T-helper 2 cell treated with Interferon-gamma antibody and Interleukin-4, amounts not matched to agents 5 μg/mL and 100 μg/mL, for 36 hours (primary cell): ENCODE measurements at places on chromosomes 2 and 18.

GRCh38 chr2:146821836-146822316, 1023.0 kb upstream of the ACVR2A start:
- no peak overlapping the region for H3K27ac ChIP-seq
- no peaks in the 10 kb centered on the region for H3K36me3 ChIP-seq
- no peaks in the 10 kb centered on the region for H3K4me1 ChIP-seq
- H3K4me3 ChIP-seq: no peak overlapping the region

DNA sequence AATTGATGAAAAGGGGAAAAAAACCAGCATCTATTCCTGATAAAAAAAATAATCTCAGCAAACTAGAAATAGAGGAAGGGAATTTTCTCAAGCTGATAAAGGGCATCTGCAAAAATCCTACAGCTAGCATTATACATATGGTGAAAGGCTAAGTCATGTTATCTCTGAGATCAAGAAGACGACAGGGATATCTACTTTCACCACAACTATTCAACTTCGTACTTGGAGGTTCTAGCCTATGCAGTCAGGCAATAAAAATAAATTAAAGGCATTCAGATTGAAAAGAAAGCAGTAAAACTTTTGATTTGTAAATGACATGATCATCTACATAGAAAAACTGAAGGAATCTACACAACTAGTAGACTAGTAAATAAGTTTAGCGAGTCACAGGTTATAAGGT, 58.2 kb downstream of the CAB39 start:
- no peak for DNase-seq
- peaks cover 70% of the 10 kb centered on the region for H3K36me3 ChIP-seq
- peak overlapping the region; percentile 51 for H3K4me3 ChIP-seq
- no peaks in the 10 kb centered on the region for H3K27me3 ChIP-seq
- H3K4me1 ChIP-seq: peaks cover 82% of the 10 kb centered on the region
- peak overlapping the region; percentile 5 for H3K27ac ChIP-seq

DNA sequence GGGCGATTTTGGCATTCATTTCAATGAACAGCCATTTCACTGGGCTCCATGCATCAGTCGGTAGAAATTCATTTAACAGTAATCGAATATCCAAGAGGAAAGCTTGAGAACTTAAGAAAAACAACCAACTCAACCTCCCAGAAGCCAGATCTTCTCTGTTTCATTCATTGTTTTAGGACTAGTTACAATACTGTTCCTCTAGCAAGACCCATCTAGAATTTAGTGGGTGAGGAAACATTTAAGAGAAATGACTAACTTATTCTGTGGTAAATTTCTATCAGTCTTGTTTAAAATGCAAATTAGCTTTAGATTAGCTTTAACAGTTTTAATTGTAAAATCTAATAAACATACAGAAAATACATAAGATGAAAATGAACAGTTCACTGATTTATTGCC, 81.4 kb upstream of the SMAD7 start:
- peaks cover 10% of the 10 kb centered on the region for H3K4me1 ChIP-seq
- no peak overlapping the region for H3K4me3 ChIP-seq
- H3K36me3 ChIP-seq: peaks cover 1% of the 10 kb centered on the region
- H3K27ac ChIP-seq: no peak overlapping the region
- DNase-seq: no peak

- H3K27ac ChIP-seq: no peak overlapping the region
- DNase-seq: no peak
- H3K36me3 ChIP-seq: no peaks in the 10 kb centered on the region
These were observed 402.0 kb downstream of the ALK start for GRCh38 chr2:29519338-29519925.

DNA sequence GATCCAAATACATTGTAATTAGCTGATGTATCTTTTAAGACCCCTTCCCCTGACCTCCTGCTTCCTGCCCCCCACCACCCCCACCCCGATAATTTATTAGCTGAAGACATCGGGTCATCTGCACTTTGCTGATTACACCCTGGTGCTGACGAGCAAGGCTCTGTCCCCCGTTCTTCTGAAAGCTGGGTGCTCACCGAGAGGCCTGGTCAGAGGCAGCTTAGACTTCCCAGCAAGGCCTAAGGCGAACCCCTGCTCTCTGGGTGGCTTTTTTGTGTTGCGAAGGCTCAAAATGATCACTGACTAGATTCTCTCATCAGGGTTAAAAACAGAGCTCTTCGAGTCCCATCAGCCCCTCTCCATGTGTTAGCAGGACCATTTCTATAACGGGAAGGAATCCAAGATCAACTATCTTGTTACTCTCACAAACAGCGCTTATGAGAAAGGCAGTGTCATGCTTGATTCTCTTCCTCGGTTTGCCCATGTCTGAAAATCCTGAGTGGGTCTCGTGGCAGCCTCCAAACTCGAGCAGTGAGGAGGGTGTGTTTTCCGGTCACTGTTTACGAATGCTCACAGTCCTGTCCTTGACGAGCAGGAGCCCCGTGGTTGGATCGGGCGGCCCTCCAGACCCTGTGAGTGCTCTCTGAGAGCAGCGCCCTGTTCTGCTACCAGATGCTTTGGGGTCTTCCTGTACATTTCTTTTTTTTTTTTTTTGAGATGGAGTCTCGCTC, 201.6 kb downstream of the HDAC4 start:
- H3K36me3 ChIP-seq: peaks cover 8% of the 10 kb centered on the region
- no peak for DNase-seq
- H3K4me3 ChIP-seq: no peak overlapping the region
- peaks cover 5% of the 10 kb centered on the region for H3K4me1 ChIP-seq
- H3K27me3 ChIP-seq: no peaks in the 10 kb centered on the region
- no peak overlapping the region for H3K27ac ChIP-seq

DNA sequence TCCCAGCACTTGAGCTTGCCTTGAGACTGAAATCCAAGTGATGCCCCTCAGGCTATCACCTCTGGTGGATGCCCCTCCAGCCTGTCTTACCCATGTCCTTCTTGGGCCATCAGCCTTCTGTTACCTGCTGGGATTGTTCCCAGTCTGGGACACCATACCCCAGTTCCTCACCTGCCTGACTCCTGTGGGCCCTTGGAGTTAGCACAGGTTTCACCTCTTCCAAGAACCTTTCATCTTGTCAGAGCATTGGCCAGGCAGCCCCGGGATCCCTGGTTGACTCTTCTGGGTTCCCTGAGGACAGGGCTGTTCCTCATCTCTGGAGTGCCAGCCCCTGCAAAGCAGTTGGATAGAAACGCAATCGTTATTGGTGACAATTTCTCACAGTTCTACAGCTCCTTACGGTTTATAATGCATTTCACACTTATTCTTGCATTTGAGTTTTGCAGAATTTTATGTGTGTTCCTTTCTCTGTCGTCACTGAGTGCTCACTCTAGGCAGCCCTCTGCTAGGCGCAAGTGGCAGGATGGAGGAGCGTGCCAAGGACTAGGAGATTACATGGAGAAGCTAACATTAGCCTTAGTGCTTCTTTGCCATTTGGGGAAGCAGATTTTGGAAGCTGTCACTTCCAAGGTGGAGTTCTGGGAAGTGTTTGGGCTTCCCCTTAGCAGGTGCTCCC, 139.7 kb downstream of the DDX1 start:
- H3K4me3 ChIP-seq: no peak overlapping the region
- H3K4me1 ChIP-seq: no peaks in the 10 kb centered on the region
- H3K27me3 ChIP-seq: peaks cover 5% of the 10 kb centered on the region
- H3K27ac ChIP-seq: no peak overlapping the region
- no peaks in the 10 kb centered on the region for H3K36me3 ChIP-seq

- peaks cover 1% of the 10 kb centered on the region for H3K27me3 ChIP-seq
- H3K27ac ChIP-seq: no peak overlapping the region
- H3K36me3 ChIP-seq: no peaks in the 10 kb centered on the region
- no peak overlapping the region for H3K4me3 ChIP-seq
- DNase-seq: no peak
These were observed 9.0 kb downstream of the CDH2 start for GRCh38 chr18:28167835-28168349.

GRCh38 chr2:237024255-237024654, 61.4 kb upstream of the COPS8 start:
- no peak overlapping the region for H3K27ac ChIP-seq
- no peak for DNase-seq
- H3K36me3 ChIP-seq: no peaks in the 10 kb centered on the region
- H3K4me1 ChIP-seq: no peaks in the 10 kb centered on the region

DNA sequence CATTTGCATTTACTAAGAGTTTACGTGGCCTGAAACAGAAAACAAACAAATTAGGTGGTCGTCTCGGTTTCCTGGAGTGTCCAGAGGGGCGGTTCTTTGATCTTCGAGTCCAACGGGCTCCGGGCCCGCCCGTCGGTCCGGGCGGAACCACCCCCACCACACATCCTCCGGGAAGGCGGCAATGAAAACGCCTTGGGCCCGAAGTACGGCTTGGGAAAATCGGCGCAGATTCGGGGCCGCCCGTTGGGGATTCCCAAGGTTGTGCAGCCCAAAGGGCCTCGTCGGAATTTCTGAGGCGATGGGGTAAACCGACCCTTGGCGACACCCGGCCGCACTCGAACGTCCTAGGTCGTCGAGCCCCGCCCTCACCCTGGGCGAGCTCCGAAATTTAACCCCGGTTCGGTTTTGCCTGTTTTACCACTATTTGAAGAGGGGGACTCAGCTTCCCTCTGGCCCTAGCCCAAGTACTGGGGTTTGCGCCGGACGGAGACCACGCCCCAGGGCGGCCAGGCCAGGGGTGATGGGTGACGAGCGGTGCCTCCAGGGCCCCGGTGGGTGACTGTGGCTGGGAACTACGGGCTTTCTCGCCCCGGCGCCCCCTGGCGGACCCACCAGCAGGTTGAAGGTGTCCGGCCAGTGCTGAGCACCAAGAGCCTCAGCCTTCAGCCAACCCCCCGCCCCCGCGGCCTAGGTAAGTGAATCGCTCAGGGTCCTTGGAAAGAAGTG, 1.9 kb upstream of the CFAP53 start:
- peaks cover 33% of the 10 kb centered on the region for H3K36me3 ChIP-seq
- peak; percentile 78 for DNase-seq
- peaks cover 15% of the 10 kb centered on the region for H3K4me1 ChIP-seq
- peaks cover 4% of the 10 kb centered on the region for H3K27me3 ChIP-seq
- H3K4me3 ChIP-seq: peak overlapping the region; percentile 71
- H3K27ac ChIP-seq: peak overlapping the region; percentile 56

DNA sequence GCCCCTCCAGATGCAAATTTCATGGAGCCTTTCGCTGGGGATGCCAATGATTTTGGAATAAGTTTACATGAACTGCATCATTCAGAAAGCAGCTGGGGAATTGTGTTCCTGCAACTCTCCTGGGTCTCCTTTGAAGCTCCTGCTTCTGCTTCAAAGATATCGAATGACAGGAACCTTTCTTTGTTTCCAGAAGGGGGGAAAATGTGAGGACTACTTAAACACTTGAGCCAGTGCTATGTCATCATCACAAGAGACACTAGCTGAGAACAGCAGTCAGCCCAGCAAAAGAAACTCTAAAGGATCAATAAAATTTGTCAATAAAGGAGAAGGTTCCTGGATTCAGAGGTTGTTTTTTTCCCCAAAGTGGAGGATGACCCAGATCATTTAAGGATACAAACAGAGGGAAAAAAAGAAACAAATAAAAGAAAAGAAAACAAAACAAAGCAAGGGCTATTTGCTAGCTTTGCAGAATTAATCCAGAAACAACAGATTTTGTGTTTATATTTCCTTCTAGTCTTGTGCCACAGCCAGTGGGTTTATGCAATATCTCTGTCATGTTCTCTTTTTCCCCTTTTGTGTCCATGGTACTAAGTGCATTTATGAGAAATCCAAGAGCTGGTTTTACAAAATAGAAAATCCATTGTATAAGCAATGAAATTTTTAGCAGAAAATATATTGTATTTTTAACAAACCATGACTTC, 463.7 kb downstream of the CDH2 start:
- no peak overlapping the region for H3K4me3 ChIP-seq
- no peaks in the 10 kb centered on the region for H3K4me1 ChIP-seq
- no peak overlapping the region for H3K27ac ChIP-seq
- H3K36me3 ChIP-seq: no peaks in the 10 kb centered on the region
- H3K27me3 ChIP-seq: no peaks in the 10 kb centered on the region
- DNase-seq: no peak

GRCh38 chr2:84858937-84859336, 21.9 kb downstream of the TRABD2A start:
- H3K27me3 ChIP-seq: no peaks in the 10 kb centered on the region
- peaks cover 81% of the 10 kb centered on the region for H3K4me1 ChIP-seq

- peaks cover 5% of the 10 kb centered on the region for H3K4me1 ChIP-seq
- H3K27me3 ChIP-seq: peaks cover 5% of the 10 kb centered on the region
- H3K27ac ChIP-seq: no peak overlapping the region
- H3K4me3 ChIP-seq: no peak overlapping the region
- no peaks in the 10 kb centered on the region for H3K36me3 ChIP-seq
These were observed 117.9 kb upstream of the PELI1 start for GRCh38 chr2:64262071-64262470.

DNA sequence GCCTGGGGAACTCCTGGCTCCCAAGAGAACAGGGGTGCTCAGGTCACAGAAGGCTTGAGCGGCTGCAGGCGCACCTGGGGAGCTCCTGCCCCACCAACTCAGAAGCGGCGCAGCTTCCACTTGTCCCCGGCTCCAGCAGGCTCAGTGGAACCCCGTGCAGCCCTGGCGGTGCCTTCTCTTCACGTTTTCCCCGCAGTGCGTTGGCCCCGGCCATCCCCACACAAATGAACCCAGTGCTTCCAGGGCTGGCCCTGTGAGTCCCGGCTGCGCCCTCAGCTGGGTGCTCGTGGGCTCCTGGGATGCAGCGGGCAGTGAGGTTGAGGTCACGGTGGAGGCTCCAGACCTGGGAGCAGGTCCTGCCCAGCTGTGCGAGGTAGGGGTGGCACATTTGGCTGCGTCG, 17.9 kb upstream of the MBD2 start:
- no peak for DNase-seq
- H3K27me3 ChIP-seq: peaks cover 4% of the 10 kb centered on the region
- no peaks in the 10 kb centered on the region for H3K36me3 ChIP-seq
- H3K4me1 ChIP-seq: peaks cover 3% of the 10 kb centered on the region
- no peak overlapping the region for H3K4me3 ChIP-seq

DNA sequence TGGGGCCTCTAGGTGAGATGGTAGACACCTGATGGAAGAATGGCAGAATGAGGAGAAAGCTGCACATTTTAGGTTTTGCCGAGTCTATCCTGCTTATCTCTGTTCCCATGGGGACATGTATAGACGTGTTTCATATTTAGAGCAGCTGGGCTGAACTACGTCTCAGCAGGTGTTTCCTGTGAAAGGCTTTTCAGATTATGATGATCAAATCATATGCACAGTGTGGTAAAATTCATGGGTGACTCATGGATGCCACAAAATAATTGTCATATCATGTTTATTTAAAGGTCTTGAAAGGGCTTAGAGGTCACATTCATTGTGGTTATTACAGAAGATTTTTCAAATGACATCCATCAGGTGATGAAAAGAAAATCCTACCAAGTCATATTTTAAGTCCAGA, 90.5 kb downstream of the ICOS start:
- H3K4me3 ChIP-seq: no peak overlapping the region
- no peaks in the 10 kb centered on the region for H3K27me3 ChIP-seq
- no peak for DNase-seq
- H3K36me3 ChIP-seq: no peaks in the 10 kb centered on the region

- H3K4me1 ChIP-seq: no peaks in the 10 kb centered on the region
- no peak overlapping the region for H3K4me3 ChIP-seq
- DNase-seq: no peak
- no peaks in the 10 kb centered on the region for H3K36me3 ChIP-seq
These were observed 173.2 kb upstream of the COPS8 start for GRCh38 chr2:236912326-236913120.
